ENCODE measurements at places on chromosomes 5 and 9. TPM values are rescaled to one million over a fixed set of nuclear protein-coding genes. Genes with fewer than 3 reads are reported as not detected.

DNA sequence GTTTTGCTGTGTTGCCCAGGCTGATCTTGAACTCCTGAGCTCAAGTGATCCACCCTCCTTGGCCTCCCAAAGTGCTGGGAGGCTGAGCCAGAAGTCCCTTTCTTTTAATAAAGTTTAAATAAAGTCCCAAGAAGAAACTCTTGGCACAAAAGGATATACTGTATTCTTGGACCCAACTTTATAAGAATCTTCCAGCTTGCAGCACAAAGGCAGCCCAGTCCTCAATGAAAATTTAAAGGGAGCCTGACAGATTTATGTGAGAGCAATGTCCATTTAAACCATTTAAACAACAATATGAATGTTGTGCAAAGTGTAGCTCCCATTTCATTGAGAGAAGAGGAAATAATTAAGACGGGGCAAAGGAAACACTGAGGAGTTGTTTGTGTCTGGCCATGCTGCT lies 217.0 kb downstream of the DOCK8 start:
- DNase-seq: no peak

DNA sequence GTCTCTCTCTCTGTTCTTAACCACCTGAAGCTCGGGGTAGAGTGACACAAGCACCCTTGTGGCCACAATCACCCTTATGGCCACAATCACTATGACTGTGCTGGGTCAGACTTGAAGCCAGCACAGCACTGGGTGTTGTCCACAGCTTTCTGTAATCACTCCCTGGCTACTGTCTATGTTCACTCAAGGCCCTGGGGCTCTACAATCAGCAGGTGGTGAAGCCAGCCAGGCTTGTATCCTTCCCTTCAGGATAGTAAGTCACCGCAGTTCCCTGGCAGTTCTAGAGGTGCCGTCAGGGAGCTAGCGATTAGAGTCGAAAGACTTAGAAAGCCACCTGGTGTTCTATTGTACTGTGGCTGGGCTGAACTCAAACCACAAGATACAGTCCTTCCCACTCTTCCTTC lies 44.2 kb downstream of the GDA start:
- no peak for DNase-seq

GRCh38 chr9:89662718-89663613 lies 58.2 kb downstream of the GADD45G start:
- DNase-seq: peak; percentile 64

- no peak for DNase-seq
Measured at GRCh38 chr5:135310328-135310989, 88.6 kb downstream of the MACROH2A1 start.

DNA sequence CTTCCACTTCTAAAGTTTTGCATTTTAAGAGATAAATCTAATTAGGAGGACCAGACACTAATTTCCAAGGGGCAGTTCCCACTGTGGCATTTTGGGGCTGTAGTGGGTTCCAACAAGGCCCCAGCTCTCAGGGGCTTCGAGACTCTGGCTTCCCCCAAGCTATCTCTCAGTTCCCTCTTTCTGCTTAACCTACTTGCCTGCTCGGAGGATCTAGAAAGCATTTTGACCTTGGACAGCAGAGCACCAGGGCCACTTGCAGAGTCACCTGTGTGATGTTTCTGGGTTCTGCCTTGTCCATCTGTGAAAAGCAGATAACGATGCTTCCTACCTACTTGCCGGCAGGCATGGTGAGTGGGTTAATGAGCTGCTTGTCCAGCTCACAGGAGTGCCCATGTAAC lies 175.4 kb downstream of the MED10 start:
- no peak for DNase-seq

DNA sequence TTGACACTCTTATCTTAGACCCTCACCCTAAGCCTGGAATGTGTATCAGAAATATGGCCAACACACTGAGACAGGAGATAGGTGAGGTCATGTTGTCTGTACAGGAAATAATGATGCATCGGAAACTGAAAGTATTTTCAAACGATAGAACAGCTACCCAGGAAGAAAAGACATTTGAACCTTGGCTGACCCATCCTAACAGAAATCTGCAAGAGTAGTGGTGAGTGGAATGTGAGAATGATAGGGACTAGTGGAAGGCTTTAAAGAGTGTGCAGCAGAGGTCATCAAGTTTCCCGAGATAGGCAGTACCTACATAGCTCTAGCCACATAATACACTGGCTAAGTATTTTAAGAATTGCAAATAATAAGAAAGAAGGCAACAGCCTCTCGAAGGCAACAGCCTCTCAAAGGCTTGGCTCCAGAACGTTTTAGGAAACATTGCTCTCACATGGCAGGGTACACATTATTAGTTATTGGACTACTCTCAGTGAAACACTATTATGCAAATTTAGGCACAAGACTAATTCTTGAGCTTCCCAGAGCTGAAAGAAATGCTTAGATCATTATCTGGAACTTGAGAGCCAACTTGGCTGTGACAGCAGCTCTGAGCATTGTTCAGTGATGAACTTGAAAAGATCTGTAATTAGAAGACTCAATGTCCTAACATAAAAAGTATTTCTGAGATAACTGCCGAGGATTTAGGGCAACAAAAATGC lies 133.1 kb upstream of the FBXL7 start:
- no peak for DNase-seq

Gene ERCC8
- 16.4 TPM for total RNA-seq

- DNase-seq: no peak
Measured at GRCh38 chr5:3542158-3542557, 53.5 kb upstream of the IRX1 start.

- DNase-seq: peak; percentile 46
Measured at GRCh38 chr5:10655161-10655971, 91.5 kb downstream of the ANKRD33B start.

- DNase-seq: no peak
Measured at GRCh38 chr5:124843596-124843899, 97.1 kb upstream of the ZNF608 start.

Gene JAKMIP2
- total RNA-seq: 3.1 TPM

DNA sequence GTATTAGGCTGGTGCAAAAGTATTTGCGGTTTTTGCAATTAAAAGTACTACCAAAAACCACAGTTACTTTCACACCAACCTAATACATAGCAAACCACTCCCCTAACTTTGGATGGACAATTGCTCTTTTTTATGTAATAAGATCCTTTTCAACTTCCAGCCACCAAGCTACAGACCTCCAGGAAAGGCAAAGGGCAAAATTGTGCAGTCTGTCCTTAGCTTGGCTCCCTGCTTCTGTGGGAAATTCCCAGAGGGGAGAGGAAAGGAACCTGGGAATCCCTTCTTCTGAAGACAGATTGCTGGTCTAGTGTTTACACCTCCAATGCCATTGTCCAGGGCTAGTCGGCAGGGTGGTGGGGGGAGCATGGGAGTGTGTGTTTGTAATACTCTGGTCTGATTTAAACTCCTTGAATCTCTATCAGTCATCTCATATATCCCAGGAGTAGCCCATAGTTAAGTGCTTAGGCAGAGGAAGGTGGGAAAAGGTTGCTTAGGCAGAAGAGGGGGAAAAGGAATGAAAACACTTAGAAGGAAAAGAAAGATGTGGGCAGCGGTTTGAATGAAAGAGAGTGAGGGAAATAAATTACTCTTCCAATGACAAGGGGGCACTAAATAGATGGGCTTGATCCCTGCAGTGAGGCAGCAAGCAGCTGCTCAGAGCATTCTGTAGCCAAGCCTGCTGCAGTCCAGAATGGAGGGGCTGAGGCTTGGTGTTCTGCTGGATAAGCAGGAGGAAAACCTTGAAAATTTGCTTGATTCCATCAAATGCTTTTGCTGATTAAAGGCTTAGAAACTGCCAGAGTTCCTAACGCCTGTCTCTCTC lies 86.9 kb upstream of the MAP1B start:
- DNase-seq: no peak

GRCh38 chr5:144201588-144201987 lies 30.9 kb downstream of the KCTD16 start:
- DNase-seq: no peak

GRCh38 chr5:116452774-116453368 lies 121.8 kb downstream of the SEMA6A start:
- no peak for DNase-seq

Gene ZNF608
- 17.9 TPM for total RNA-seq

DNA sequence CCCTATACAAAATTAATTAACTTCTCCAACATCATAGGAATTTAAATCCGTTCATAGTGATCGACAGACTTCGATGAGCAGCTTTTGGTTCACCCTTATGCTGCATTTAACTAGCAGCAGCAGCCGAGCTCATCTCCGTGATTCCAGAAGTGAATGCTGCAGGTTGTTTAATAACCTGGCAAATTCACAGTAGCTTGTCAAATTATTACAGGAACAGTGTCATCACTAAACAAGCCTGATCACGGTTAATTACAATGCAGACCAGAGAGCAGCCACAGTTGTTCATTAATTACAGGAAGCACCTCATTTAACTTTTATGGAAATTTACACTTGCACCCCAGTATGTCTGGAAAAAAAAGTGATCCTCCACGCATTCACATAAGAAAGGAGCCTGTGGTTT lies 188.2 kb downstream of the BNC2 start:
- DNase-seq: no peak

DNA sequence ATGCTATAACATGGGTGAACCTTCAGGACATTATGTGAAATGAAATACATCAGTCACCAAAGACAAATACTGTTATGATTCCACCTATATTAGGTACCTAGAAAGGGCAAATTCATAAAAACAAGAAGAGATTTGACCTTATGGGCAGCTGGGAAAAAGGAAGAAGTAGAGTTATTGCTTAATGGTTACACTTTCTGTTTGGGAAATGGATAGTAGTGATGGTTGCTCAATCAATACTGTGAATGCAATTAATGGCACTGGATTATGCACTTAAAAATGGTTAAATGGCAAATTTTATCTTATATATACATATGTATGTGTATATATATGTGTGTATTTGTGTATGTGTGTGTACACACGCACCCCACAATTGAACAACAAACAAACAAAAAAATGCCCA lies 15.2 kb downstream of the FKBP15 start:
- DNase-seq: no peak

DNA sequence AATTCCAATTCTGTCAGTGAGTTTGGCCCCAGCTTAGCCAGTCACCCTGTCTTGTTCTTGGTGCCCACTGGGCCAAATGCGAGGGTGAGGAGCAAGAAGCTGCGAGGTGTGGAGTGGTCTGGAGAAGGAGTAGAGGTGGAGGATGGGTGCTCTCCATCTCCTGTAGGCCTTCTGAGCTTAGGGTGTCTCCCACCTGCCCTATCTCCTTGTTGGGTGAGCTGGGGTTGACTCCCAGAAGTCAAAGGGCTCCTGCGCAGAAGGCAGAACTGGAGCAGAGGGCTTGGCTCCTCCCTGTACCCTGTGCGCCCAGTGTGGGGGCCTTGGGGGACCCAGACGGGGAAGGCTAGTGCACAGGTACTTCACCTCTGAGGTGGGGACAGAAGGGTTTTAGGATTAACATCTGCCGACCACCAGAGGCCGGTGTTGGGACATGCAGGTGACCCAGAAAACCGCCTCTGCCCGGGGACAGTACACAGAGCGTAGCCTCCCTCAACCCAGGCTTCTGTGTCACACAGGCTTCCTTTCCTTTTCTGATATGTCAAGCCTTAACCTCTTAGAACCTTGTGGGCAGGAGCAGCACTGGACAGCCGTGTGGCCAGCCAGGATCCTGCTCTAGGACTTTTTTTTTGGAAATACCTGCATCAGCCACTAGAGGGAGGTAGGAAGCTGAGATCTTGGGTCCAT lies 16.9 kb downstream of the IL5 start:
- no peak for DNase-seq

- DNase-seq: no peak
Measured at GRCh38 chr5:115209279-115209678, 39.6 kb upstream of the TRIM36 start.

Gene NPM1
- 722 TPM for total RNA-seq

Gene CSNK1G3
- 55.8 TPM for total RNA-seq

All from sigmoid colon (tissue), 7 donors.